NCI-H187 (cell line): ENCODE measurements at places on chromosomes 1 and 21.
A peak's percentile ranks its signal among the peaks of the same experiment; 100 is the strongest.

DNA sequence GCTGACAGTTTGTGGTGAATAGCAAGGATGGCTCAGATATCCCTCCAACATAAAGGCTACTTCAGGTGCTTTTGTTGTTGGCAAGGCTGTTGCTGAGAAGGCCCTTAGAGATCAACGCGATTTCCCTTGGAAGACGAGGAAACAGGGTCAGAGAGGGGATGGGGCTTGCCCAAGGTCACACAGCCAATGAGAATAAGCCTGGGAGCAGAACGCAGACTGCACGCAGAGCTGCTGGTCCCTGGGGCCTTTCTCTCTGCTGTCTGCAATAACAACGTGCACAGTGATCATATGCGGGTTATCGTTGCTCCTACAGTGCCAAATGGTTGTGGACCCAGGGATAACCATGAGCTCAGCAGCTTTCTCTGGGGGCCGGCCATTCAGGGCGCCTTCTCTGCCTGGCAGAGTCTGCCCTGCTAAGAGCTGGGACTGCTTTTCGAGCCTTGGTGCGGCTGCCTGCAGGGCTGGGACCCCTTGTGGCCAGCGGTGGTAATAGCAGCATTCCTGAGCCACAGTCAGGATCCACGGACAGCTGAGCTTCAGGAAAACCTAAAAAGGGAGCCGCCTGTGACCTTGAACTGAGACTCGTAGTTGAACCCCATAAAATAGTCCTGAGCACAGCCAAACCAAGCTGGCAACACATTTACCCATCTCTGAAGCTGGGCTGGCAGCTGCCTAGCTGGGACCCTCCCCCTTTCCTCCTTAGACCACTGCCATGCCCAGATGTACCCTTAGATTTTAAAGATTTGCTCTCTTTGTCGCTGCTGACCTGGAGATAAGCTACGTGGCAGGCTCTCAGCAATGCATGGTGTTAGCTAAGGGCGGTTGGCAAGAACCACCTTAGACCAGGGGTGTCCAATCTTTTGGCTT is 39.8 kb downstream of the HTR6 start:
- peak; percentile 21 for DNase-seq

DNA sequence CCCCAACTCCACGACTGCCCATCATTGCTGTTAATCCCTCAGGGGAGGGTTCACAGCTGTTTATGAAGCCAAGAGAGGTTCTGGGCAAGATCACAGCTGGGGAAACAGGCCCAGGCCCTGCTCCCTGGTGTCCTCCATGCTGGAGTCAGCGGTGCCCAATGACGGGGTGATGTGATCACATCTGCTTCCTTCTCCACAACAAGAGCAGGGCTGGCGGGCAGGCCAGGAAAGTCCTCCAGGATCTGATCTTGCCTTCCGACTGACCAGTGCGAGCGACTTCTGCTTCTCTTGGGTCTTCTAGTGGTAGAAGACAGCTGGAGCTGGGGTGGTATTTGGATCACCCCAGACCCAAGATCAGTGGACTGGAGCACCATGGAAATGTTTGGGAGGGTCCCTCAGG is 951 bp upstream of the LINGO4 start:
- no peak for DNase-seq

DNA sequence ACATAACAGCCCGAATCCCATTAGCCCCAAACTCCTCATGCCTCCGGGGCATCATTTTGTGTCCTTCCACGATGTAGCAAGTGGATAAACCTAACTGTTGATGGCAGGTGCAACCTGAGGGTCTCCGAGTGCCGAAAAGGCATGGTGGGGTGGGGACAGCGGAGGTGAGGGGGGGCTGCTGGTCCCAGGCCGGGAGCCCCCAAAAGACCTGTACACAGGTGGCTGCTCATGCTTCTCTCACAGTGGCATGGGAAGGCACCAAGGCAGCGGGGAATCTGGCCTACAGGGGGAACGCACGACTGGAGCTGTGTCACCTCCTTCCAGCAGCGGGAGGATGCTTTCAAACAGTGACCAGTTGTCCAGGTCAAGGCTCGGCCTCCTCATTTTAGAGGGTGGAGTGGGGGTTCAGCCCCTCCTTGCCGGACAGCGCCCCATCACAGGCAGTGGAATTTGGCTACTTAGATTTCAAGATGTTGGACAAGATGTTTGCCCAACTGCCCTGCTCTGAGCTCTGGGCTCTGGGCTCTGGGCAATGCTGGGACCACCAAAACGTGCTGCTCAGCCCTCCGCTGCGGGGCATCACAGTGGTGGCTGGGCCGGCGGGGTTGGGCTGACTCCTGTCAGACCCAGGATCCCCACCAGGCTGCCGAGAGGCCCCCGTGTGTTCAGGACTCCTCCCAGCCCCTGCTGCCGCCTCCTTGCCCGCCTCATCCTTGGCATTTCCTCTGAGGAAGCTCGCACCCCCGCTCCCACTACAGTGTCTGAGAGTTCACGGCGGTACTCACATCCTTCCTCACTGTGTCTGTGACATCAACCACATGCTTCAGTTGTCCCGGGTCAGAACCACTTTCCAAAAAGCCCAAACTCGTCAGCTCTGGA is 7.6 kb downstream of the DNMT3L start:
- no peak for DNase-seq

- DNase-seq: no peak
Measured at GRCh38 chr1:40313329-40313957, 3.6 kb downstream of the COL9A2 start.

- DNase-seq: no peak
Measured at GRCh38 chr1:153231363-153231762, 14.0 kb downstream of the PRR9 start.

- no peak for DNase-seq
Measured at GRCh38 chr1:37078866-37079265, 44.6 kb upstream of the GRIK3 start.

- no peak for DNase-seq
Measured at GRCh38 chr1:57736940-57737339, 313.1 kb upstream of the DAB1 start.

DNA sequence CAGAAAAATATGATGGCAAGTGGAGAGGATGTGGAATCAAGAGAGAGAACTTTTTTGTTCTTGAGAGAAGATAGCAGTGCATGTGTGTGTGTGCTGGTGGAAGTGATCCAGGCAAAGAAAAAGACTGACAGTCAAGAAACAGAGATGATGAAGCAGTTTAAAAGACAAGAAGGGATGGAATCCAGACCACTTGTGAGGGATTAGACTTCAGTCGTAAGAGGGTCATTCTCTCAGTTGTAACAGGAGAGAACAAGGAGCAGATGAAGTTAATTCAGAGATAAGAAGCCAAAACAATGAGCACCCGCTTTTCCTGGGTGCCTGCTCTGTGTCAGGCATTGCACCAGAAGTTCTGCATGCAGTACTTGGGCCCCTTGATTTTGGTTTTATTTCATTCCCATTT is 76.6 kb downstream of the RNF220 start:
- DNase-seq: no peak

GRCh38 chr1:229114315-229114714 is 156.6 kb upstream of the RAB4A start:
- DNase-seq: no peak

GRCh38 chr1:198880818-198881597 is 242.2 kb downstream of the PTPRC start:
- no peak for DNase-seq

DNA sequence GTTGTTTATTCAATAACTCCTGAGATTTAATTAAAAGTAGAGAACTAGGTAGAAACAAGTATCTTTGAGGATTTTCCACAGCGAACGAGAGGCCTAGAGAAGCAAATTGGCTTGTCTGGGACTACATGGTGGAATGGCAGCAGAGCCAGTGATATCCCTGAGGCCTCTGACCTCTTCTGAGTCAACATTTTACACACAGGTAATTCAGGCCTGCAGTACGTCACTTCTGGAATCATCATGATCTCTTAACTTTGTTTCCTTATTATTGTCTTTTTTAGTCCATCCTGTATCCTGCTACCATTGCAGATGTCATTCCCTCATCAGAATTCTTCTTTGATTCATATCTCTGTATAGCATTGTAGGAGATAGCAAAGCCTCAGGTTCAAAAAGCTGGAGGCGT is 9.9 kb downstream of the SPRTN start:
- DNase-seq: no peak

- DNase-seq: no peak
Measured at GRCh38 chr1:203645996-203646395, 19.4 kb downstream of the ATP2B4 start.

GRCh38 chr1:200409203-200409760 is 554 bp downstream of the ZNF281 start:
- DNase-seq: no peak

DNA sequence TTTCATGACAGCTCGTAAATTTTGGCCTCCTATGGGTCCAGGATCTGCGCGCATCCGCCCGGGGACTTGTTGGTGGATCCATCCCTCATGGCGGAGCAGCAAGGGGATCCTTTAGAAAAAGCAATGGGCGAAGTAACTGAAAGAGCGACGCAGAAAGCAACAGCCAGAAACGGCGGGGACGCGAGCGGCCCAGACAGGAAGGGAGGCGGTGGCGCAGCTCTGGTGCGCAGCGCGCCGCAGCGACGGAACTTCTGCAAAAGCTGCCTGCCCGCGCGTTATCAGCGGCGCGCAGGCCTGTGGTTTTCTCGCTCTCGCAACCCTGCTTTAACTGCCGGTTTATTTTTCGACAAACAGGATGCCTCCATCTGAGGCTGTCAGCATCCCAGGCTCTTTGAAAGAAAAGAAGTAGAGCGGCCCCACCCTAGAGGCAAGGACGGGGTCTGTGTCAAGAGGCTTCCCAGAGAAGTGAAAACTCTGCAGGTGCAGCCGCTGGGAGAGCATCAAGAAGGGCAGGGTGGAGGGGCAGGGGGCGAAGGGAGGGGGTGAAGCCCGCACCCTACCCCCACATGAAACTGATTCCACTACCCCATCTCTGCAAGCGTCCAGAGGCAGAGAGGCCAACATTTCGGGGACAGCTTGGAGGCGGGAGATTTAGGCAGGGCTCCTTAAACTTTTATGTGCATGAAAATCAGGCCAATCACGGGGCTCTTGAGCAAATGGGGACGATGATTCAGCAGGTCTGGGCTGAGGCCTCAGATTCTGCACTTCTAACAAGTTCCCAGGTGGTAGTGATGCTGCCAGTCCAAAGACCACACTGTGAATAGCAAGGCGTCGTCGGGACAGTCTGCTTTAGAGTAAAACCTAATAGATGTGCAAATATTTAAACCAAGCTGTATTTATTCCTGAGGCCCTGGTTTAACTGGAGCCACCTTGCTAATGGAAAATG is 22.2 kb downstream of the RUNX1 start:
- no peak for DNase-seq

DNA sequence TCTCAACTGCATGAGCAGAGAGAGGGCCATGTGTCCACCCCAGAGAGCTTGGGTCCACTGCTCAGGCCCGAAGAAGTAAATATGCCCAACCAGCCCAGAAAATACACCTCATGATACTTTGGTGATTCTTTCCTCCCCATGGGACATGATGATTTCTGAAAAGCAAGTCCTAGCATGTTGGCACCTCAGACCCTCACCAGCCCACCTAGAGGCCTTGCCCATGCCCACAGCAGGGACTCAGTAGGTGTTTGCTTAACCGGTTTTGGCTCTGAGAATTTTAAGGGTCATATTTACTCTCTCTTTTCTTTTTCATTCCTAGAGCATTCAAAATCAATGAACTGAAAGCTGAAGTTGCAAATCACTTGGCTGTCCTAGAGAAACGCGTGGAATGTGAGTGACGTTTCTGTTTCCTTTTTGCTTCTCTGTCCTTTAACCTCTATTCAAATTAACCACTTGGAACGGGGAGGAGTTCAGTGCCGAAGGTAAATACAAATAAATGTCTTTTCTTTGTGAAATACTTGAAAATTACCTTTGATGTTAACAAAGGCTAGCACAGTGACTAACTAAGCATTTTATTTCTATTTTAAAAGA is 79.7 kb downstream of the PDE9A start:
- DNase-seq: no peak

DNA sequence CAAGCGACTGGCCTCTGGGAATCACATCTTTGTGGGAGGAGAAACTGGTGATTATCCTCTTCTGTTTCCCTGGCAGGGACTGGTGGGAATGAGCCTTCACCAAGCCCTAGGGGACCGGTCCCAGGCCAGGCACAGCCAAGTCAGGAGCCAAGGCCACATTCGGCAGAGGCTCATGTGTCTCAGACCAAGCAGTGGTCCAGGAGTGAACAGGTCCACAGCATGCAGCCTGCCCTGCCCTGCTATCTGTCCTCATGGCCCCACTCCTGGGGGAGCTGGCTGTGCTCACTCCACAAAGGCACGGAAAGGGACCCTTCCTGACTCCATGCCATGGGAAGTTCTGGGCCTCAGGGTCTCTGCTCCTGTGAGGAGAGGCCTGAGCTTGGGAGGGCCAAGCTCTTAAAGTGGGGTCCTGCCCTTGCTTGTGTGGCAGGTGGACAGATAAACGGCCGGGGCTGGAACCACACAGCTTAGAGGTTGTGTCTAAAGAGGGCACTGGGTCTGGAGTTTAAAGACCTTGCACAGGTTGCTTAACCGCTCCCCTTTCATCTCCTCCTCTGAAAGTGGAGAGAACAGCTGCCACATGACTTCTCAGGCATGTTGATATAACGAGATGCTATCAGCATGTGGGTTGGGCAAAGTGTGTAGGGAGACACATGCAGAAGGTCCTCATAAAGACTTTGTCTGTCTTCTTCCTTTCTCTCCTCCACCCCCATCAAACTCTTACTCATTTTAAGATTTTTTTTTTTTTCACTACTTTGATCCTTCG is 57.5 kb downstream of the CASQ2 start:
- no peak for DNase-seq

- peak; percentile 44 for DNase-seq
Measured at GRCh38 chr21:40331172-40331571, 463.9 kb downstream of the PCP4 start.

DNA sequence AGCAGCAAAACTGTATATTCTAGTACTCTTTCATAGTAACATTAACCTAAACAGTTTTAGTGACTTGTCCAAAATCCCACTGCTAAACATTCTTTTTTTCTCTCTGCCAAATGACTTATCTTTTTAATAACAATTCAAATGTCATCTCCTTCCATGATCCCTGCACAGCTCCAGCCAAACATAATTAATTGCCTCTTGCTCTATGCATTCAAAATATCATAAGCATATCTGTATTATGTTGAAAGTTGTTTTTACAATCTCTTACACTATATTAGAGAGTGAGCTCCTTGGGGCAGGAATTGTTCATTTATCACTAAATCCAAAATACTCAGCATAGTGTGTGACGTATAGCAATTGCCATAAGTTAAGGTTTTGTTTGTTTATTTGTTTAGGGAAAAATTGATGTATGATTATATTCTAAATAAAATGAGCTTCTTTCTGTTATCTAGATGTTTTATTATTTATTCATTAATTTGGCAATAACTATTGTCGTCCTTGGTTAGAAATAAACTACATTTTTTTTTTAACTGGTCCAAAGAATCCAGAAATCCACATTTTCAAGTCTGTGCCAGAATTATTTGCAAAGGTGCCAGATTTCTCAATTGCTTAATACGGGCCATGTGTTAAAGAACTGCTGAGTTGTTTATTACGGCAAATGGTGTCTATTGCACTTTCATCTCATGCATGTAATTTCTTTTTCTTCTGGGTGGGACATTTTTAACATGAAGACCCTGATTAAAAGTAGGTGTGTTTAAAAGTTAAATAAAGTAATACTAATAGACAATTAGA is 577.2 kb upstream of the ZRANB2 start:
- no peak for DNase-seq
